ENCODE measurements at places on chromosomes 11 and 22.

- DNase-seq, result no peak
Observed at GRCh38 chr11:36153551-36153950, 135.7 kb downstream of the COMMD9 start.

- no peak for DNase-seq
Observed at GRCh38 chr11:15309296-15309695, 194.6 kb downstream of the INSC start.

DNA sequence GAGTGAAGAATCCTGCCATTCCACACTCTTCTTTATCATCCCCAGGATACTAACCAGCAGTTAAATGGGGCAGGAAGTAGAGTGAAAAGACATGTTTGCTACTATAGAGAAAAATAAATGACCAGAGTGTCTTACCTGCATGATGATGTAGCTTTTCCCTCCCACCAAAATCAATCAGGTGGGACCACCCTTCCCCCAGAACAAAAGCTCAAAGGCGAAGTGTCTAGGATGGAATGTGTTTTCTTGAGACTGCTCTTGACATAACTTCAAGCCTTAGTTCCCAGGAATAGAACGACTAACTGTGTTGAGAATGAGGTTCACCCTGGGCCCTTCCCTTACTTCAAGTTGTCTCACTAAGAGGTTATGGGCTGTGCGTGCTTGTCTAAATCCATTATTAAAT is 339.2 kb upstream of the CCDC90B start:
- no peak for DNase-seq

DNA sequence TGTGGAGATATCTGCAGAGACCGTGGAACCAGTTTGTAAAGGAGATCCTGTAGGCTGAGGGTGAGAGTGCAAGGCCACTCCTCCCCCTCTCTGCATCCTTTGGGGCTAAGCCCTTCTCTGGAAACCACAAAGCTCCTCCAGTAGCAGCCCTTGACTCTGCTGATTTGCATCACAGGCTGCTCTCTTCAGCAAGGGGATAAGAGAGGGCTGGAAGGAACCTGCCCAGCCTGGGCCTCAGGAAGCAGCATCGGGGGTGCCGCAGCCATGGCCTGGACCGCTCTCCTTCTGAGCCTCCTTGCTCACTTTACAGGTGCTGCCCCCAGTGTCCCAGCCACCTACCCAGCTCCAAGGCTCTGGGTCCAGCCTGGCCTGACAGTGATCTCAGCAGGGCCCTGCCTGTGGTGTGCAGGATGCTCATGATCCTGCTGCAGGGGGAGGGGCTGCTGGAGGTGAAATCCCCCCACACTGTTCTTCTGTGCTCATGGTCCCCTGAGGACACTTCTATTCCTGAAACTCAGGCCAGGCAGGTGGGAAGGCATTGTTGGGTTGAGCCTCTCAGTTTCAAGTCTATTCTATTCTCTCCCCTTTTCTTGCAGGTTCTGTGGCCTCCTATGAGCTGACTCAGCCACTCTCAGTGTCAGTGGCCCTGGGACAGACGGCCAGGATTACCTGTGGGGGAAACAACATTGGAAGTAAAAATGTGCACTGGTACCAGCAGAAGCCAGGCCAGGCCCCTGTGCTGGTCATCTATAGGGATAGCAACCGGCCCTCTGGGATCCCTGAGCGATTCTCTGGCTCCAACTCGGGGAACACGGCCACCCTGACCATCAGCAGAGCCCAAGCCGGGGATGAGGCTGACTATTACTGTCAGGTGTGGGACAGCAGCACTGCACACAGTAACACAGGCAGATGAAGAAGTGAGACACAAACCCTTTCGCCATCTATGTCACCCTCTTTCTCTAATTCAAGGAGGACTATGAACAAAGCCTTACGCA is 68.5 kb upstream of the IGLL5 start:
- no peak for DNase-seq

GRCh38 chr11:76850130-76850529 is 10.6 kb upstream of the ACER3 start:
- no peak for DNase-seq

DNA sequence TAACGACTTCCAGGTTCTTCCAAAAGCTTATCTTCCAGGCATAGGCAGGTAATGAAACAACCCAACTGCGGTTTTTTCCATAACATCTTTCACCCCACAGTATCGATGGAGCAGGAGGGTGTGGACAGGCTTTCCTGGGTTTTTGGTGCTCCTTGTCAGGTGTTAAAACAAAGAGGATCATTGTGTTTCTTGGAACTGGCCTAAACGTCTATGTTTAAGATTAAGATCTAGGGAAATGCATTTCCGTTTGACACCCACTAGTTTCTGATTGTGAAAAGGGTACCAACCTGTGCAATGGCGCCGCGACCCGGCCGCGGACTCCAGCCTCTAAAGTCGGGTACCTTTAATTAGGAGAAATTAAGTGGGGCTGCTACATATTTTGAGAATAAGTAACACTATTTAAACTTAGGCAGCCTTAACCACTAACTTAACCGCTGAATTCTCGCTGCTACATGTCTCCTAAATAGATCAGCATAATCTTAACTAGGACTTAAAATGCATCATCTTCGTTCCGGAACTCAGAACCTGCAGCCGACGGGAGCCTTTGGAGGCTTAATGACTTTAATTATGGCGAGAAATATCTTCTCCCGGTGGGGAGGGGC is 31.5 kb downstream of the C22orf31 start:
- no peak for DNase-seq

DNA sequence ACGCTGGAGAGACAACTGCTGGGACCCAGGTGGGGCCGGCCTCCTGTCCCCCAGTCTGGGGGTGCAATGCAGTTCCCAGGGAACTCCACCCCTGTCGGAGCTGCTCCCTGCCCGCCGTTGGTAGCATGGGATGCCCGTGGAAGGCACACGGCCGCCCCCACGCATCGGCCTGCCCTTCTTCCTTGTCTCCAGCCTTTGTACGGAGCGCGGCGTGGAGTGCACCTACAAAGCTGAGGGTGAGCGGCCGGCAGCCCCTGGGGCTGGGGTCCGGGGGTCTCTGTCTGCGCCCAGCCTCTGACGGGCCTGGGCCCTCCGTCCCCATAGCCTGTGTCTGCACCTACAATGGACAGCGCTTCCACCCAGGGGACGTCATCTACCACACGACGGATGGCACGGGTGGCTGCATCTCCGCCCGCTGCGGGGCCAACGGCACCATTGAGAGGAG is 23.2 kb downstream of the MUC5AC start:
- DNase-seq, result no peak

DNA sequence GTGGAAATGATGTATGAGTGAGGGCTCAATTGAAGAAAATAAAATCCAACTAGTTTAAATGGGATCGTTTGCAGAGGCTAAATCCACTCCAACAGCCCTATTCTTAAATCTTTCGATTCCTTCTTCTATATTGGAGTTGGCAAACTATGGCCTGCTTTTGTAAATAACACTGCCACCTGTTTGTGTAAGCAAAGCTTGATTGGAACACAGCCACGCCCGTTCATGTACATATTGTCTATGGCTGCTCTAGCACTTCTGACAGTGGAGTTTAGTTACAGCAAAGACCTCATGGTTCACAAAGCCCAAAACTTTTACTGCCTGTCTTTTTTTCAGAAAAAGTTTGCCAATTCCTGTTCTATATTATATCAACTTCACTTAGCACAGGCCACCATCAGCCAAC is 40.6 kb upstream of the RCN1 start:
- DNase-seq, result no peak

- DNase-seq, result no peak
Observed at GRCh38 chr11:46326813-46327416, 20.3 kb upstream of the DGKZ start.

DNA sequence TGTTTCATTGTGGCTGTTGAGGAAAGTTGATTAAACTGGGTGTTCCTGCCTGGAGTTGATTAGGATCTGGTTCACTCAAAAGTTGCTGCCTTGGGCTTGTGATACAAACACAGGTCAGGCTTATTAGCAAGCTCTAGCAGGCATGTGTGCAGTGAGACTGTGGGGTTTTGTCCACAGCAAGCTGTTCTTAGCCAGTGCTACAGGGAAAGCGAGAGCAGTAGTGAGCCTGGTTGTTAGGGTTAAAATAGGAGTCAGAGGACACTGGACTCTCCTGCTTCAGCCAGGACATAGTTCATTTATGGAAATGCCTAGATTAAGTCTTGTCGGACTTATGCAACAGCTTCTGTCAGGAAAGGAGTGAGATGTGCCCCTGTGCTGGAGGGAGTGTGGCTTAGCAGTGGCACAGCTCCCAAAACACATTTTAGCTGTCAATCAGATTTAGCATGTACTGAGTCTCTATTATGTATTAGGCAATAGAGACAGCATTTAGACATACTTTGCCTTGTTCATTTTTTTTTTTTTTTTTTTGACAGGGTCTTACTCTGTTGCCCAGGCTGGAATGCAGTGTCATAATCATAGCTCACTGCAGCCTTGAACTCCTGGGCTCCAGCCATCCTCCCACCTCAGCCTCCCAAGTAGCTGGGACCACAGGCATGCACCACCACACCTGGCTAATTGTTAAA is 8.7 kb downstream of the SNRPD3 start:
- DNase-seq, result no peak

DNA sequence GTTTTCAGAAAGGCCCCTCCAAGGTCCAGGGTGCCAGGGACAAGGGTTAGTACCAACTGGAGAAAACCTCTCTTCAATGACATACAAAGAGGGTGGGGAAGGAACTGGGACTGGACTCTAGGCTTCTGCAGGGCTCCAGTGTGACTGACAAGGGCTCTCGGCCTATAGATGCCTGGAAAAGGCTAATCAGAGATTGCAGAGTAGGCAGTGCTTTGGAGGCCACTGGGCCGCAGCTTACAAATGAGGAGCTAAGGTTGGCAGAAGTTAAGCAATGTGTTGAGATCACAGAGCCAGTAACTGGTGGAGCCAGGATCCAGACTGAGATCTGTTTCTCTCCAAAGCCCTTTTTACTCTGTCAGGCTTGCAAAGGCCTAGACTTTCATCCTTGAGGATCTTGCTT is 7.4 kb upstream of the DGKZ start:
- DNase-seq, result no peak

GRCh38 chr11:69312453-69313404 is 18.8 kb downstream of the MYEOV start:
- no peak for DNase-seq

DNA sequence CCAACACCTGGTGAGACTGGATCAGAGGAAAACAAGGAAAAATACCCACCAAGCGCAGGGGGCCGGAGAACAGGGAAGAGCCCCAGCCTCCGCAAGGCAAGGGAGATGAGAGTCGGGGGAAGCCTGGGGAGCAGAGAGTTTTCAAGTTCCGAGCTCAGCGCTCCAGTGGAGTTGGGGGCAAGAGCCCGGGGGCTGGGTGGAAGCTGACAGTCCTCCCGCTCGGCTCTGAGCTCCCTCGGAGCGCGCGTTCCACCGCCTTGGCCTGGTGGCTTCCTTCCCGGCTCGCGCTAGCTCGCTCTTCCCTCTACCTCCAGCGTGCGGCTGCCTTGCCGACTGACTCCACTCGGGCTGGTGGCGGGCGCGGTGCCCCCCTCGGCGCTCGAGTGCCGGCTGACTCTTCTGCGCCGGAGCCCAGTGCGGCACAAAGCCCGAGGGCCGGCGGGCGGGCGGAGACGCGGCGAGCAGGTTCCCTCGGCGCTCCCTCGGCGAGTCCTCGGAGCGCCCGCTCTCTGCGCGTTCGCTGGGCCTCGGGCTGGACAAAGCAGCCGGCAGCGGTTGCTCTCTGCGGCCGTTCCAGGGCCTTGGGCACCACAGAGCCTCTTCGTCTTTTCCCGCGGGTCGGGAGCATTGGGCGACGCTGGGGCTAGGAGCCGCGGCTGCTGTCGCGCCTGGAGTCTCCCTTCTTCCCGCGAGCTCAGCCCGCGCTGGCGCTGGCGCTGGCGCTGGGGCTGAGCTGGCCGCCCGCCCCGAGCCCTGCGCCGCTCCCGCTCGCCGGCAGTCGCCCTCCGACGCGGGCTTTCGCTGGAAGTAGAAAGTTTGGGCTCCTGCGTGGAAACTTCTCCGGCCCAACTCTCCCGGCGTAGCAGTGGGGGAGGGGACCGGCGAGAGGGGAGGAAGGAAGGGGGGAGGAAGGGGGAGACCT is 1.0 kb downstream of the PAX6 start:
- no peak for DNase-seq

GRCh38 chr22:40898850-40899357 is 37.0 kb upstream of the DNAJB7 start:
- DNase-seq, result no peak

- DNase-seq, result no peak
Observed at GRCh38 chr22:25883482-25884033, 141.6 kb downstream of the MYO18B start.

DNA sequence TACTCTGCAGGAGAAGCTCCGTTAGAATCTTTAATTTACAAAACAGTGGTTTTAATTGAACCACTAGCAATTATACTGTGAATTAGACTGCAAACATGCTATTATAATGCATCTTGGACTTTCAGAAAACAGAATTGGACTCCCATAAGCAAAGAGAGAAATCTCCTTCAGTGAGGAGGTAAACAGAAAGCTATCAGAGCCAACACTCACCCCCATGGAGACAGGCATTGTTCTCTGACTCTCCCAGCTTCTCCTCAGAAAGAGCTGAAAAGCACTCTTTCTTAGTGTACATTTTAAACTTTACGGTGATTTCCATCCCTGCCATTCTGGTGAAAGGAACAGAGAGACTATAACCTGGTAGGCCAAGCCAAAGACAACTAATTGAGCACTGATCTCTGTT is 176.9 kb downstream of the GRIA4 start:
- no peak for DNase-seq

GRCh38 chr11:81717695-81718094 is 1016.0 kb downstream of the FAM181B start:
- no peak for DNase-seq
